ENCODE measurements at places on chromosomes 2 and 18. TPM values are rescaled to one million over a fixed set of nuclear protein-coding genes. Genes with fewer than 3 reads are reported as not detected.
A peak's percentile ranks its signal among the peaks of the same experiment; 100 is the strongest.

DNA sequence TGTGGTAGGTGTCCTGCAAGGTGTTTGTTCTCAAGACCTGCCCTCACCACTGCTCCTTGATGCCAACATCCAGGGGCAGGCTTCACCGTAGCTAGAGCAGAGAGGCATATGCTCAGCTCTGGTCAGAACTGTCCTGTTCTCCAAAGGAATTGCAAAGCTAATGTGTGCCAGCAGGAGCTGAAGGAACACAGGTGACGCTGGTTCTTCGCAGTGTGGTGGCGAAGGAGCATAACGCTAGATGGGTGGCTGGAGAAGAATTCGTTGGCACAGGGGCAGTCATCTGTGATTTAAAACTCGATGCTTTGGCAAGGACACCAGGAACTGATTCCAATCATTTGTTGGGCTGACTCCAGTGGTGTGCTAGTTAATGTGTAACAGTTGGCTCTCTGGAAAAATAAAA, 11.4 kb upstream of the PER2 start:
- DNase-seq: no peak

DNA sequence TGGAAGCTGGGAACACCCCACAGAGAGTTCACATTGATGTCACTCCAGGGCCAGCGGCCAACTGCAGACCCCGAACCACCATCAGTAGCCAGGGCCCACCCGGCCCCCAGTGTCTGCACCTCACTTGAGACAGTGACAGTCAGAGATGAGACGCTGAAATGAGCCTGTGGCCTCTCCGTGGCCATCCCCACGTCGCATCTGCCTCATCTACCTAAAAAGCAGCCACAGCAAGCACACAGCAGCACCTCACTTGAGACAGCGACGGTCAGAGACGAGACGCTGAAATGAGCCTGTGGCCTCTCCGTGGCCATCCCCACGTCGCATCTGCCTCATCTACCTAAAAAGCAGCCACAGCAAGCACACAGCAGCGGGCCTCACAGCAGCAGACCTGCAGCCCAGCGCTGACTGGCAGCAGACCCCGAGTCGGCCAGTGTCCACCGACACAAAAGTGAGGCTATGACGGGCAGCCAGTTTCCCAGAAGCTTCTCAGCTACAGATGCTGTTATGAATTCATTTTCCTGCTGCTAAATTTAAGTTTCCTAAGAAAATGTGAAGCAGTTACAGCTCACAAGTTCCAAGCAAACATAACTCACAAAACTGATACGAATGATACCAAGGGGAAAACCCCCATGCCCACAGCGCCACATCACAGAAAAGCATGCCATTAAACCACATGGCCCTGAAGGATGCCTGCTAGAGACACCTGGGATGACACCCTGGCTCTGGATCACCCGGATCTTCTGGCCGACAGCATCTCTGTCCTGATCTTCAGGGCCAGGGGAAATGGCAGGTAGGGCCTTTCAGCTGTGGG, 27.7 kb downstream of the SNORC start:
- DNase-seq: no peak

- DNase-seq: no peak
Measured at GRCh38 chr2:174605687-174606086, 8.1 kb upstream of the WIPF1 start.

GRCh38 chr2:19361325-19361990, 3.0 kb upstream of the OSR1 start:
- peak; percentile 71 for DNase-seq

- DNase-seq: no peak
Measured at GRCh38 chr2:8549942-8550341, 131.9 kb upstream of the ID2 start.

DNA sequence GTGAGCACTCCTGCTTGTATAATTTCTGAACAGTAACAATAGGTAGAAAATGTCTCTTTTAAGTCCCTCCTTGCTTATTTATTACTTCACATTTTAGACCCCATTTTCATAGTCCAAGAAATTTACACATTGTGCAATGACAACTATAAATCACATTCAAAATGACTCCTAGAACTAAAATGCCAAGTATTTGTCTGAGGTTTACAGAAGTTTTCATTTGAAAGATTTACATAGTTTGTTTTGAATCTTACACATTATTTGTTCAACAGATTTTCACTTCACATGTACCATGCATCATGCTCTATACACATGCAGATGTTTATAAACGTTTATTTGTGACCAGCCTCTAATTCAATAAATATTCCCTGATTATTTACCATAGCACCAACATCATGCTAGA, 15.7 kb upstream of the TRIB2 start:
- no peak for DNase-seq

- no peak for DNase-seq
Measured at GRCh38 chr18:51154431-51155063, 42.9 kb downstream of the MEX3C start.

DNA sequence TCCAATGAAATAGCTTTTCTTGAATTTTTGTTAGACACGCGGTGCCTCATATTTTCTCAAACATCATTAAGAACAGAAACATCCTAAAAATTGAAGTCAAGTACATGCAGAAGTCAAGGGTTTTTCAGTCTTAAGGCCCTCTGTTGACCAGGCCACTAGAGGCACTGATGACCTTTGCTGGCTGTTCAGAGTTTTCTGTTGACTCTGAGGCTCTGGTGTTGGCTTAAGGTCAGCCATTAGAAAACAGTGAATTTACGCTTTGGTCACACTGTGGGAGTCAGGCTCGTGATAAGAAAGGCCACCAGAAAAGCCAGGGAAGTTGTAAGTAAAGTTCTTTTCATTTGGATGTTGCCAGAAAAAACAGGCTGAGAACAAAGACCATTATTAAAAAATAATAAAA, 5.8 kb upstream of the UPP2 start:
- no peak for DNase-seq

GRCh38 chr2:8457092-8457481, 224.8 kb upstream of the ID2 start:
- no peak for DNase-seq

GRCh38 chr2:46902465-46902864, 13.1 kb downstream of the MCFD2 start:
- no peak for DNase-seq

- no peak for DNase-seq
Measured at GRCh38 chr2:190569994-190570755, 35.7 kb upstream of the NEMP2 start.

DNA sequence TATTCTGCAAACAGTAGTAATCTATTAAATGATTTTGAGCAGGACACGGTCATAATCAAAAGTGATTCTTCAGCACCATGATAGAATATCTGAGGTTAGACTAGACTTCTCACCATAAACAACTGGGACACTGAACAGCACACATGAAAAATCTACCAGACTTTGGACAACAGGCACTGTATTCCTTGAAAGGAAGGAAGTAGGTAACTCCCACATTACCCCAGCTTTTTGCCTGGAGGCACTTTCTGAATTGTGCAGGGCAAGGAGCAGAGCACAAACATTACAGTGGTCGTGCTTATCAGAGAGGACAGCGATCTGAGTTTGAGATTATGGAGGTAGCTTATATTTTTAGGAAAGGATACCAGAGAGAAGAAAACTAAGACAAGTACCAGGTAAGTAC, 25.3 kb upstream of the IL1RL1 start:
- DNase-seq: no peak

GRCh38 chr2:174004905-174005605, 39.9 kb upstream of the SP3 start:
- DNase-seq: peak; percentile 46

GRCh38 chr18:75962036-75962572, 532.9 kb downstream of the ZNF516 start:
- DNase-seq: no peak

DNA sequence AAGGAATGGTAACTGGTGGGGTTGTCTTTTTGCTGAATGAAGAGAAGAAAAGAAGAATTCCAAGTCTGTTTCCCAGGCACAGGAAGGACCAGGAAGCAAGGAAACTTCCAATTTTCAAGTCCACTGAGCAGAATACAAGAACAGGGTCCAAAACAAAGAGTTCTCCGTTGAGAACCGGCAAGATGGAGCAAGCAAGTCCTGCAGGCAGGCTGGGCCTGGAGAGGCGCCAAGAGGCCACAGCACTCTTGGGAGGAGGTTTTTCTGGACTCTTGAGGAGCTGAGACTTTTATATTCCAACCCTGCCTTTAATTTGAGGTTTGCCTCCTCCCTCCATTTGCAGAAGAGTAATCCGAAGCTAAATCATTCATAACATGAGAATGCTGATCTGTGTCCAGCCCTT, 224.5 kb downstream of the IKZF2 start:
- DNase-seq: peak; percentile 72

DNA sequence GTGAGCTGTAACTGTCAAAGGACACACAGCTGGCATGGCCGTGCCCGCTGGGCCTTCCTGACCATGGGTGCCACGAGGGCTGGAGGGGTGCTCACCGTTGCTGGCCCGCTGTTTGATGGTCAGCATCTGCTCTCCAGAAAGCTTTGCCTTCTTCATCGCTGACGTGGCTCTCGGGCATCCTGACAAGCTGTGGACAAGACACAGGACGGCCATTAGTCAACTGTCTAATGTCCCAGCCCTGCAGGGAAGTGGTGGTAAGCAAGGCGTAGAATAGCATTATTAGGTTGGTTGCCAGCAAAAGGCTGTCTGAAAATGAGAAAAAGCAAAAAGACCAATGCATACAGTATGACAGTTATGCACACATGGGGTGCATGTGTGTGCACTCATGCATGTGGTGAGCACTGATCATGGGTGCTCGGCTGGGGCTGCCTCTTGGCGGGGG, 64.7 kb upstream of the PXDN start:
- DNase-seq: no peak

GRCh38 chr18:23134780-23135549, at the start of gene CABLES1:
Gene CABLES1, plus strand, starts transcription at chr18:23135485. Its CDS starts 278 bp downstream, at chr18:23135763.
- peak; percentile 81 for DNase-seq

- no peak for DNase-seq
Measured at GRCh38 chr2:61229936-61230335, 67.9 kb downstream of the C2orf74 start.

DNA sequence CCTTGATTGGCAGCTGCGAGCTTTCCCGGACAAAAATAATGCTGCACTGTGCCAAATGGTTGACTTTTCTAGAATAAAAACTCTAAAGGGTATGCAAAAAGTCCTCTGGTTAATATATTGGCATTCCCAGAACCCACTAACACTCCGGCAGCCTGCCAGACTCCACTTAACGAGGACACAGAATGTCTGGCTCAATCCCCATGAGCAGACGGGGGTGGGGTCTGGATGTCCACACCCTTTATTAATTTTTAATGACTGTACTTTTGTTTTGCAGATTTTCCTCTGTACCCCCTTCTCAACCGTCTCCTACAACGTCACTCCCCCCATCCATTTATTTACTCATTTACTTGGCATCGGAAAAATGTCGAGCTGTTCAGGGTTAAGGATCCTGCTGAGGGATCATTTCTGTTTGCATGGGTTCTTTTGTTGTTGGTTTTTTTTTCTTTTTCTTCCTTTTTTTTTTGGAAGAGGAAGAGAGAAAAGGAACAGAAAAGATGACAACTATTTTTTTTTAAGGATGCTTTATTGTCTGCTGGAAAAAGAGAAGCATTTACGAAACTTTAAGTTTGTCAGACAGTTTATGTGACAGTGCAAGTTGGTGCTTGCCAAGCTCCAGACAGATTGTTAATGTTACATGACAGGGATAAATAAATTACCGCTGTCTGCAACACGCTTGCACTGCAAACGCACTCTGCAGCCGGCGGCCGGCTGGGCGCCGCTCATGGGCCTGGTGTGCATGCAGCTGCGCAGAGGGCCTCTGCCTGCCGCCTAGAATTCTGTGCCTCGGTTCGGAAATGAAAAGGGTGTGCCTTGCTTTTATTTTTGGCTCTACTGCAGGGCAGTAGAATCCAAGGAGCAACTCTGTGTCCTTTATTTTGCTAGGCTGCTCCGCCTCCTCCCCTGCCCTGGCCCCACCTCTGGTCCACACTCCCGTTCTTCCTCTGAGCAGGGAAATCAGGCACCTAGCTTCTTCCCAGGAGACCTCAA, 3.6 kb downstream of the LDLRAD4 start:
- peak; percentile 89 for DNase-seq

DNA sequence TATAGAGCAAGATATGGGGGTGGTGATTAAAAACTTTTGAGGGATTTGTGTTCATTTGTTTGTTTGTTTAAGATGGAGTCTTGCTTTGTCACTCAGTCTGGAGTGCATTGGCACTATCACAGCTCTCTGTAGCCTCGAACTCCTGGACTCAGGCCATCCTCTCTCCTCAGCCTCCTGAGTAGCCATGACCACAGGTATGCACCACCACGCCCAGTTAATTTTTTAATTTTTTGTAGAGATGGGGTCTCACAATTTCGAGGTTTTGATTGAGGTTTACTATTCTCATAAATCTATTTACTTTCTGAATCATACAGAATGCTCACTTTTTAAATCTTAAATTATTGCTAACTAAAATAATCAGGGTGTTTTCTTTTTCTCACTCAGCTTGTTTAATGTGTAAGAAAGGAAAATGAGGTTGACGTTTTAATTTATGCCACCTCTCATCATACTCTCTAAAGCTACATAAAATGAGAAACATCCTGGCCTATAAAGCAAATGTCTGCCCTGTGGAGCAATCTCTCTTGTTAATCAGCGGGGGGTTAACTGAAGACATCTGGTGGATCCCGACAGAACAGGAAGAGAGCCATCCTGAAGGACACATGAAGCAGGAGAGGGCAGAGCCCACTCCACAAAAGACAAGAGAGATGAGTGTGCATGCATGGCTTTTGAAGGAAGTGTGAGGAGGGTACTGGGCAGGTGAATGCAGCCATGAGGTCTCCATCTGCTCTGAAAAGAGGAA, 589.1 kb upstream of the SLC8A1 start:
- DNase-seq: no peak

DNA sequence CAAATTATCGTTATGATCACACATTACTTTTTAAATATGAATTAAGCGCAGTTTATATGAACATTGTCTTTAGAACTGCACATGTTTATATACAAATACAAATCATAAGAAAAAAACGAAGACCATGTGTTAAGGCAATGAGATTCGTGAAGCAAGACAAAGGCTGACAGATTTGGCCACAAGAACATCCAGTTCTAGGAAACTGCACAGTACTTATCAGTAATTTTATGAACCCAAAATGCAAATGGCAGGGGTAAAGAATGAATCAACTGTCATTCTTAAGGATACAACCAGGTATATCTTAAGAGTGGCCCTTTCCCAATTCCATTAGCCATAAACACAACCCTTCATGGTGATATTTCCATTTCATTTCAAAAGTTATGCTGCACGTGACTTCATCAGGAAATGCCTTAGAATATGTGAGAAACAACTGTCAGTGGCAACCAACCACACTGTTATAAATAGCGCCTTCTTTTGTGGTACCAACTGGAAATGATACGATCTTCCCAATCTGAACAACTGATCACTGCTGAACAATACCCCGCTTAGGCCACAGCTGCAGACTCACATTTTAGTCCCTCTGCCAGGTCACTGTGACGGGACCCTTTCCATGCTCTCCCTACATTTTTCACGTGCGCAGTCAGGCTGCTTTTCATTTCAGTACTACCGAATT, 144.9 kb downstream of the L3MBTL4 start:
- DNase-seq: no peak

- DNase-seq: no peak
Measured at GRCh38 chr2:226366920-226367319, 432.7 kb downstream of the IRS1 start.

EVX2 gene
- total RNA-seq: not detected

CRYGD gene
- total RNA-seq: not detected

MC4R gene
- not detected for total RNA-seq

CRACDL gene
- 4.0 TPM for total RNA-seq

GCKR gene
- total RNA-seq: not detected

FASTKD2 gene
- 40.5 TPM for total RNA-seq

DOK6 gene
- 15.5 TPM for total RNA-seq
